Activated CD4-positive, alpha-beta T cell treated with anti-CD3 and anti-CD28 coated beads, Interleukin-2, amount 50 U/mL, for 16 hours (primary cell): ENCODE measurements at places on chromosomes 11 and 22.

- no peak for DNase-seq
Observed at GRCh38 chr11:128618603-128619002, 31.2 kb upstream of the ETS1 start.

DNA sequence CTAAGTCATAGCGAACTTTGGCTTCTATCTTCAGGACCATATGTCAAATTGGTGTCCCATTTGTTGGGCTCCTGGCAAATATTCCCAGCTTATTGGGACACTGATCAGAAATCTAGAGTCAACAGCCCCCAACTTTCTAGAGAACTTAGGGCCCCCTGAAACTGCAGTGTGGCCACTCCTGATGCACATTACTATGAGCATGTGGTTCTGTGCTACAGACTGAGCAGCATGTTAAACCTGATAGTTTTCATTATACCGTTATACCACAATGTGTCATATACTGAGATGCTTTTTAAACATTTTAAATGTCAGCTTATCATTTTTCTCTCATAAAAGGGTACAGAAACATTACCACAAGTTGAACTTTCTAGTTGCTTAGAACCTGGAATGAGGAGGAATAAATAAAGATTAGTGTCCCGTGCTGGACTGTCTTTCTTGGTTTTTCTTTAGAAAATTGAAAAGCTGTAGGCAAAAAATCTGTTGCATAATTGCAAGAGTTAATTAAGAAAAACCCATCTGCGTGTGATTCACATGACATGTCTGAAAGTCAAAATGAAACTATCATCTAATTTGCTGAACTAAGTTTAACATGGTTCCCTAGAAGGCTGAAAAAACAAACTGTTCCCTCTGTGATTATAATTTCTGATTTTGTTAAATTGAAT is 16.4 kb upstream of the CTSC start:
- DNase-seq = peak; percentile 67

DNA sequence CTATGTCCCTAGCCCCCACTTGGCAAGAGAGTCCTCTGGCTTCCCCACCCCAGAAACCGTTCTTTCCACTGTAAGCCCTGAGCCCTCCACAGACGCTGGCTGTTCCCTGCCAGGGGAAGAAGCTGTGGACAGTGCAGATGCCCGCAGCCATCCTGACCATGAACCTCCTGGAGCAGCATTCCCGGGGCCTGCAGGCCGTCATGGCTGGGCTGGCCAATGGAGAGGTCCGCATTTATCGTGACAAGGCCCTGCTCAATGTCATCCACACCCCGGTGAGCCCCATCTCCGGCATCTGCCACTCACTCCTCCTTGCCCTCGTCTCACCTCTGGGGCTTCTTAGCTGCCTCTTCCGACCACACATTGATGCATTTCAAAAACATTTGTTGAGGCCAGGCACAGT is 13.2 kb downstream of the BBS1 start:
- no peak for DNase-seq

GRCh38 chr11:62201376-62201775 is 7.1 kb upstream of the SCGB2A1 start:
- no peak for DNase-seq

- no peak for DNase-seq
Observed at GRCh38 chr11:69721106-69721505, 17.3 kb upstream of the FGF19 start.

GRCh38 chr11:131776211-131776610 is 405.8 kb downstream of the NTM start:
- DNase-seq = no peak

DNA sequence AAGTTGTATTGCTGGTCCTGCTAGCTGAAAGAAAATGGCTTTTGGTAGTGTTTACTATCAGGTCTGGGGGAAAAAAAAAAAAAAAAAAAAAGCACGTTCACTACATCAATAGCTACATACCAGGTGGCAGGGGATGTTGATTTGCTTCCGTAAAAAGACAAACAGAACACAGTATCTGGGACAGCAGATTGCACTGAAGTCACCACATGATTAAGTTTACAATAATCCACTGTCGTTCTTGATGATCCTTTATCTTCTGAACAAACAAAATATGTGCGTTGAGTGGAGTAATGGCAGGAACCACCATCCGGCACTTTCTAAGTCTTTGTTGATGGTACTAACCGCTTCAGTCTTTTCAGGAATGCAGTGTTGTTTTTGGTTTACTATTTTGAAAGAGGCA is 48.7 kb downstream of the DDX6 start:
- no peak for DNase-seq

GRCh38 chr11:134764966-134765365 is 352.9 kb upstream of the B3GAT1 start:
- no peak for DNase-seq

GRCh38 chr11:28592141-28592540 is 484.0 kb downstream of the METTL15 start:
- DNase-seq = no peak

DNA sequence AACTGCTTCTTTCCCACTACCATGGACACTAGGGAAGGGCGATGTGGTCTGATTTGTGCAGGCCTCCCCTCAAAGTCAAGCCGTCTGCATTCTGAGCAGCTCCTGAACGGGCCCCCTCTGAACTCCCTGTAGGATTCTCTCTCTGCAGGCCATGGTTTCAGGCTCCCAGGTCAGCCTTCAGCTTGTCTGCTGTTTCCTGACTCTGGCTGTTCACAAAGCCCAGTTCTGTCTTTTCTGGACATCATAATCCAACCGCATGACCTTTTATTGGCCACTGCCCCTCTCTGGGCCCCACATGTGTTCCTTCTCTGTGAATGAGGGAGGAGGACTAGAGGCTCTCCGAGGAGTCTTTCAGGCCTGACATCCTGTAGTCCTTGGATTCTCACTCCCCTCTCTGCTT is 161.0 kb downstream of the FEZ1 start:
- no peak for DNase-seq

- DNase-seq = peak; percentile 7
Observed at GRCh38 chr11:130246738-130247137, 68.0 kb downstream of the ZBTB44 start.

DNA sequence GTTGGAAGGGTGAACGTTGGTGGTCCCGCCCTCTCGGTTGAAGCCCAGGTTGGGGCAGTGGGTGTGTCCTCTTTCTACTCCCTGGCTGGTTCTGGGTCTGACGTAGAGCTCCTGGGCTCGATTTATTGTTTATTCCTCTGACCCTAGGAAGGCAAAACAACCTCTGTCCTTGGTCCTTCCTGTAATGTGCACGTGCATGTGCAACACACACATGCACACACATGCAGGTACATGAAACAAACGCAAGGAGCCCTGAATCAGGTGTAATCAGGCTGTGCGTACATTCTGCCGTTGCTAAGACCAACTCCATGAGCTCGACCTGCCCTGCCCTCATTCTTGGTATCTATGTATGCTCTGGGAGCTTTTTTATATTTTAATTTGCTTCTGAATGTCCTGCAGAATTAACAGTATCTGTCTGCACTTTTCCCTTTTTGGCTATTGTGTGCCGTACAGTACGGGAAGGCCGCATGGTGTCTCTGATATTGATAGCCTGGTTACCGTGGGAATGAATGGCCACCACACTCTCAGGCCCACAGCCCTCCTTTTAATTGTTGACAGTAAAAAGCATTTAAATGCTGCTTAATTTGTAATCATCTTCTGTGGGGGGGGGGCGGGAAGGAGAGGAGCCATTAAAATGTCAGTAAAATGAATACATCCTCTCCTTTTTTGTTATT is 66.0 kb upstream of the NNMT start:
- no peak for DNase-seq

GRCh38 chr11:30861064-30861463 is 274.9 kb upstream of the MPPED2 start:
- no peak for DNase-seq

DNA sequence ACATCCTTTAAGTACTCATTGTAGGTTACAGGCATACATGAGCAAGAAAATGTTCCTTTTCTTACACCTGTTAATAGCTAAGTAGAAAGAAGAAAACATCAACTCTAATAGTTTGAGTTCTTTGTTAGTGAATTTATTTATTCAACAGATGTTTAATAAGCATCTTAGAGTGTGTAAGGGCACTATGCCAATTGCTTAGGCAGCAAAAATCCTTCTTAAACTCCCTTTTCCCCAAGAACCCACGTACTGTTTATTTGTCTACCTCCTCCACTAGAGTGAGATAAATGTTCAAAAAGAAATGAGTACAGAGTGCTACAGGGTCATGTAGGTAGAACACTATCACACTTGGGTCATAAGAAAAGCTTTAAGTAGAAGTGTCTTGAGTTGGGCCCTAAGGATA is 131.4 kb downstream of the CD44 start:
- DNase-seq = no peak

DNA sequence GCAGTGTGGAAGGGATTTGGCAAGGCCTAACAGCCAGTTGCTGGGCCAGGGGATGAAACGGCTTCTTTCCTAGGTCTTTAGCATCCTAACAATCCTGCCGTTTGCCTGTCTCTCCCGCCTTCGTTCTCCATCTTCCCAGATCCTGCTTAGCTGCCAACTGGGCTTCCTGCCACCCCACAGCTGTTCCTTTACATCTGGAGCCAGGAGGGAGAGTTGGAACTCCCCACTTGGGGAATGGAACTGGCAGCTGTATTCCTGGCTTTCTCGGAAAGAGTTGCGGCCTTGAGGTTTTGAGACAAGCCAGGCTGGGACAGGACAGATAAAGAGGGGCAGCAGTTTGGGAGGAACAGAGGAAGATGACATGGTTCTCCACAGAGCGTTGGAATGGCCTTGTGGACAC is 59.6 kb downstream of the ST3GAL4 start:
- DNase-seq = no peak

- no peak for DNase-seq
Observed at GRCh38 chr22:44448271-44448830, 49.7 kb downstream of the RTL6 start.

GRCh38 chr11:126748100-126748791 is 252.3 kb downstream of the KIRREL3 start:
- no peak for DNase-seq

- DNase-seq = no peak
Observed at GRCh38 chr11:129996113-129996870, 6.3 kb downstream of the PRDM10 start.

GRCh38 chr22:47034076-47034808 is 271.8 kb downstream of the TBC1D22A start:
- no peak for DNase-seq

DNA sequence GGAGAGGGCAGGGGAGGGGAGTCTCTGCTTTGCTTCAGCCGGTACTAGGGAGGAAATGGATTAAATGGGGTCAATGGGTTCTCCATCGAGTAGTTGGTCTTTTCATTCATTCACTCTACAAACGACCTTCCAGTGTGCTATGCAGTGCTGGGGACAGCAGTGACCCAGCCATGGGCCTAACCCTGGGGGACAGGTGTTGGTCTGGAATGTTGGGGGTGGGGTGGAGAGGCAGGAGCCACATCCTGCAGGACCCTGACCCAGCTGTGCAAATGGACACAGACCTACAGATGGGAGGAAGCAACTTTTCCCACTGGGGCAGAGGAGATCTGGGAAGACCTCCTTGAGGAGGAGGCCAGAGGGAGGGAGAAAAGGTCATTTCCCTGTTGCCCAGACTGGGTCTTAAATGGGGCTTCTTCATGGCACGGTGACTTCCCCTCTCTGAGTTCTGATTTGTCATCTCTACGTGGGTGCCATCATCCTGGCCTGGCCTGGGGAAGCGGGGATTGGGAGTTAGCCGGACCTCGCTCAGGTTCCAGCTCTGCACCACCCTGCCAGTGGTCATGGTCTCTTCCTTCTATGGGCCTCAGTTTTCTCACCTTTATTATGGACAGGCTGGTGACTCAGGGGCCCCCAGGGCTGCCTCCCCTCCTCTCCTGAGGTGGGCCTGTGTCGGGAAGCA is 2.0 kb downstream of the CYTH4 start:
- DNase-seq = no peak

DNA sequence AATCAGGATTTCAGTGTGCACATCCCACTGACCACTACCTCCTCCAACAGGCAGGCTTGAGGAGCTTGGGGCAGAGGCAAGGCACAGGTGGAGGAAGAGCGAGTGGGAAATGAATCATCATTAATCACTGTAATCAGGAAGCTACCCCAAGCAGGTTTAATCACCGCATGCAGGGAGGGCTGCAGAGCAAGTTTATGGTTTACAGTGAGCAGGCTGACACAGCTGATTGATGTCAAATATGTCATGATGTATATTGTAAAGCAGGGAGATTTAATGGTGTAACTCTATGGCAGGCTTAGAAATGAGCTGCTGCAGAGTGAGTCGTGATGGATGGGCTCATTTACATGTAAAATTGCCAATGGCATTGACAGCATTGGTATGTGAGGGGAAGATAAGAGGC is 441.0 kb downstream of the NTM start:
- DNase-seq = no peak

GRCh38 chr11:19954899-19955298 is 205.4 kb downstream of the DBX1 start:
- DNase-seq = no peak

- DNase-seq = no peak
Observed at GRCh38 chr22:25569983-25570382, 5.5 kb downstream of the GRK3 start.

- no peak for DNase-seq
Observed at GRCh38 chr22:23563111-23563510, 17.0 kb downstream of the IGLL1 start.

DNA sequence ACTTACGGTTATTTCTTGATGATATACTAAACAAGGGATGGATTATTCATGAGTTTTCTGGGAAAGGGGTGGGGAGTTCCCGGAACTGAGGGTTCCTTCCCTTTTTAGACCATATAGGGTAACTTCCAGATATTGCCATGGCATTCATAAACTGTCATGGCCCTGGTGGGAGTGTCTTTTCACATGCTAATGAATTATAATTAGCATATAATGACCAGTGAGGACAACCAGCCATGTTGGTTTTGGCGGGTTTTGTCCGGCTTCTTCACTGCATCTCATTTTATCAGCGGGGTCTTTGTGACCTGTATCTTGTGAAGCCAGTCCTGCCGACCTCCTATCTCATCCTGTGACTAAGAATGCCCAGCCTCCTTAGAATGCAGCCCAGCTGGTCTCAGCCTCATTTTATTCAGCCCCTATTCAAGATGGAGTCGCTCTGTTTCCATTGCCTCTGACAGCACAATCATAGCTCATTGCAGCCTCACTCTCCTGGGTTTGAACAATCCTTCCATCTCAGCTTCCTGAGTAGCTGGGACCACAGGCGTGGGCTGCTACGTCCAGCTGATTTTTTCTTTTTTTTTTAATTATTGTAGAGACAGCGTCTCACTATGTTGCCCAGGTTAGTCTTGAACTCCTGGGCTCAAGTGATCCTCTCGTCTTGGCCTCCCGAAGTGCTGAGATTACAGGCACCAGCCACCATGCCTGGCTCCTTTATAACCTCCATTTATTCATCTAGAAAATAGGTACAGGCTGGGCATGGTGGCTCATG is 52.6 kb upstream of the EMID1 start:
- no peak for DNase-seq

DNA sequence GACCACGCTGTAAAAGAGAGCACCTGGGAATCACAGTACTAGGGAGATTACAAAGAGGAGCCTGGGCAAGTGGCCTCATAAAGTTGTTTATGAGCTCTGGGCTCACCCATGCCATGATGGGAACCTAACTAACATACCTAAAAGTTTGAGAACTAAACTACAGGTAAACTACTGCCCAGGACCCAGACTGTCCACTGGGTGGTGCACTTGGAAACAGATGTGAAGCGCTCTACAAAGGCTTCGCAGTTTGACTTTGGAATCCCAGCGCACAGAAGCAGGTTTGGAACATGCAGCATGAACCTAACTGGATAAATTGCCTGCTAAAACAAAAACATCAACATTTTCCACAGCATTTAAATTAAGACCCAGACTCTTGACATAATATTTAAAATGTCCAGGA is 418.6 kb downstream of the FAM181B start:
- peak; percentile 6 for DNase-seq
